ENCODE measurements at places on chromosomes 1 and 21.

DNA sequence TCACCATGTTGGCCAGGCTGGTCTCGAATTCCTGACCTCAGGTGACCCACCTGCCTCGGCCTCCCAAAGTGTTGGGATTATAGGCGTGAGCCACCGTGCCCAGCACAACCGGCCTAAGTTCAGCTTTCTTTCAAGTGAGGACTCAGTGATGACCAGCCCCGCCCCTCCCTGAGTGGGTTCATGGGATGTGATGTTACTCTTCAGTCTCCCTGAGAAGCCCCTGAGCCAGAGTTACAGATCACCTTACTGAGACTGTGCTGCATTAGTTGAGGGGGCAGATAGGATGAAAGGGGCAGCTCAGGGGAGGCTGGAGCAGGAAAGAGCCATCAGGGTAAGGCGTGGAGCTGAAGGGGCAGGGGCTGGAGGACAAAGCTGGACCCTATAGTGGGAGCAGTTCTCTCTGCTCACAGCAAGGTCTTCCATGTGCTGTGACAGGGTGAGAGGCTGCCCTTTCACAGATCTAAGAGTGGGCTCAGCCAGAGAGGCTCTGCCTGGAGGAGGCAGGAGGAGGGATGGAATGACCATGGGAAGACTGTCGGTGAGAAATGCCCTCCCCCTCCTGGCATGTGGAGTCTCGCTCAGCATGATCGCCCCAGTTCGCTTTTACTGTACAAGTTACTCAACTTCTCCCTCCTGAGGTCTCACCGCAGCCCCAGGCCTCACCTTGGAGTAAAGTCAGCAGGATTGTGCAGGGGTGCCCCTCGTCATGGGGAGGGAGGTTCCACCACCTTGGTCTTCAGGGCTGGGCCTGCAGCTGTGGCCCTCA is 13.4 kb downstream of the SH2D2A start:
- H3K27me3 ChIP-seq = no peaks in the 10 kb centered on the region
- DNase-seq = no peak
- H3K27ac ChIP-seq = no peak overlapping the region
- H3K4me3 ChIP-seq = no peak overlapping the region
- peaks cover 26% of the 10 kb centered on the region for H3K4me1 ChIP-seq

GRCh38 chr1:182235952-182236650 is 155.5 kb downstream of the GLUL start:
- H3K27me3 ChIP-seq = no peaks in the 10 kb centered on the region
- H3K36me3 ChIP-seq = no peaks in the 10 kb centered on the region
- H3K27ac ChIP-seq = no peak overlapping the region
- H3K4me3 ChIP-seq = no peak overlapping the region

DNA sequence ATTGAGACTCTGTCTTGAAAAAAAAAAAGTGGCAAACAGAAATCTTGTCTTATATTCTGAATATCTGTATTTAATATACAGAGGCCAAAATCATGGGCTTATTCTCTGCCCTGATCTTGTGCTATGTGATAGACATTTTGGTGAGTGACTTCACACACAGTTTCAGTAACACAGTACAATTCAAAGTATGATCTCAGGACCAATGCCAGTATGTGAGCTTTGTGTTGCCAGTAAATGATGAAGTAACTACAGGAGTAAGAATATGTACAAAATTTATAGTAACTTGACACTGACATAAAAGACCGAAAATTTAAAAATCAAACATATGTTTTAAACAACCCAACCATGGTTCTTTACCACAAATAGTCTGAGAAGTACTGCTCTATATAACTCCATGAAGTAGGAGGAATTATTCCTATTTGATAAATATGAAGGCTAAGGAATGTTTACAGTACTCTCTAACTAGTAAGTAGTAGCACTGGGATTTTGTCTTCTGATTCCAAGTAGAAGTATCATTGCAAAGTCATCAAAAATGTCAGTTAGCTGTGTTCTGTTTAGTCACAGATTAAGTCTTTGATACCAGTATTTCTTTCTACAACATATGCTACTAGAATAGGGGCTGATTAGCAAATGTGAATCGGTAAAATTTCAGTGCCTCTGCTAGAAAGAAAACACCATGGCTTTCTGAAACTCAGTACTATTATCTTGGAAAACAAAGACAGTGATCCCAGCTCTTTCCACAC is 25.3 kb downstream of the DPH5 start:
- H3K27ac ChIP-seq = no peak overlapping the region
- DNase-seq = no peak
- H3K27me3 ChIP-seq = no peaks in the 10 kb centered on the region
- peaks cover 27% of the 10 kb centered on the region for H3K4me1 ChIP-seq

DNA sequence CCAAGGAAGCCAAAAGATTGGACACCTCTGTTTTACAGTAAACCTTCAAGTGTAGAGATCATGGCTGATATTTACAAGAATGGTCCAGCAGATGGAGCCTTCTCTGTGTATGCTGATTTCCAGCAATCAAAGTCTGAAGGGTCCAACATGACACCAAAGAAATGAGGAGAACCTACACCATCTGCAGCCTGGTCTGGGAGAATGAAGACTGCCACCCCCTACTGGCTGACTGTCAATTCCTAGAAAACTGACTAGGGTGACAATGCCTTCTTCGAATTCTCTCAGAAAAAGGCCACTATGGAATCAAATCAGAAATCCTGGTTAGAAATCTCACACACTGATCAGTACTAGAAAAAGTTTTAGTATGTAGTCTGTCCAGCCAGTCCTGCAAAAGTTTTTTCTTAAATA is 83.3 kb downstream of the CDC42BPA start:
- no peaks in the 10 kb centered on the region for H3K27me3 ChIP-seq
- H3K36me3 ChIP-seq = no peaks in the 10 kb centered on the region
- DNase-seq = no peak
- no peak overlapping the region for H3K27ac ChIP-seq

DNA sequence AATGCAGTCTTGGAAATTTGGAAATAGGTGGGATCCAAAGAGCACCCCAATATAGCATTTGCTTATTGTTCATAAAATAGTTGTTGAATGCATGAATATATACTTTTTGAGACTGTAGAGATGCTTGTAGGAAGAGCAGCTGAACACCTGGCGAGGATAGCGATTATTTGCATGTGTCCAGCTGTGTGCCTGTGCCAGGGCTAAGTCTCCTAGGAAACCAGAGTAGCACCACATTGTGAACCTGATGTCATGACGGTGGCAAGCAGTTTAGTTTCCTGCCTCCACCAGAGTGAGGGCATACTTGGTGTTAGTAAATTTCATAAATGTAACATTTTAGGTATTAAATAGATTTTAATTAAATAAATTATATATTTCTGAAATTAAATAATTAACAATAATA is 37.3 kb upstream of the IRF2BP2 start:
- DNase-seq = no peak
- no peak overlapping the region for H3K4me3 ChIP-seq

All from effector memory CD4-positive, alpha-beta T cell (primary cell).